Activated CD4-positive, alpha-beta T cell treated with anti-CD3 and anti-CD28 coated beads for 36 hours (primary cell): ENCODE measurements at places on chromosomes 2 and 18. TPM values are rescaled to one million over a fixed set of nuclear protein-coding genes. Genes with fewer than 3 reads are reported as not detected.

DNA sequence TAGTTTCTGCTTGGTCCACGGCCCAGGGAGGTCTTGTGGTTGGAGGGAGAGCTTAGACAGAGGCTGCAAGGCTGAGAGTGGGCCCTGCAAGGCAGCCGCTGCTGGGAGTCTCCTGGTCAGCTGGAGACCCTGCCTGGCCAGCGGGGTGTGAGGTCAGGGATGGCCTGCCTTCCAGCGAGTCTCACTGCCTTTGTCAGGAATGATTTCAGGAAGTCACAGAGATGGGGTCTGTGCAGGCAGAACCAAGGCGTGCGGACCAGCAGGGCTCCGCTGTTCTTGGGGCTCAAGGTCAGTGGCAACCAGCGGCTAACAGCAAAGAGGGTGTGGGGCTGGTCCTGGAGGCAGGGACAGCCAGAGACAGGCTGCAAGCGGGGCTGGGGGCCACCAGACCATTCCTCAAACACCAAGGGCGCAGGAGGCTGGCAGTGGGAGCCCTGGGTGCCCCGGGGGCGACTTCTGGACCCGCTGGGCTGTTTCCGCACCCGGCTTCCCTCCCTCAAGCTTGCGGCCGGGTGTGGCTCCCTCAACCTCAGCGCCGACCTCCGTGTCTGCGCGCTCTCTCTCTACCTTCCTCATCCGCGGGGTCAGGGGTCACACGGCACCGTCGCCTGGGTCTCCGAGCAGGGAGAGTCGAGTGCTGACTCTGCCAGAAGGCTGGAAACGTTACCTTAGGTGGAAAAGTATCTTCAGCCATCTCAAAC lies 124.5 kb upstream of the CTDP1 start:
- no peaks in the 10 kb centered on the region for H3K36me3 ChIP-seq
- H3K4me3 ChIP-seq: no peak overlapping the region
- no peak overlapping the region for H3K27ac ChIP-seq
- H3K27me3 ChIP-seq: no peaks in the 10 kb centered on the region
- no peaks in the 10 kb centered on the region for H3K4me1 ChIP-seq

DNA sequence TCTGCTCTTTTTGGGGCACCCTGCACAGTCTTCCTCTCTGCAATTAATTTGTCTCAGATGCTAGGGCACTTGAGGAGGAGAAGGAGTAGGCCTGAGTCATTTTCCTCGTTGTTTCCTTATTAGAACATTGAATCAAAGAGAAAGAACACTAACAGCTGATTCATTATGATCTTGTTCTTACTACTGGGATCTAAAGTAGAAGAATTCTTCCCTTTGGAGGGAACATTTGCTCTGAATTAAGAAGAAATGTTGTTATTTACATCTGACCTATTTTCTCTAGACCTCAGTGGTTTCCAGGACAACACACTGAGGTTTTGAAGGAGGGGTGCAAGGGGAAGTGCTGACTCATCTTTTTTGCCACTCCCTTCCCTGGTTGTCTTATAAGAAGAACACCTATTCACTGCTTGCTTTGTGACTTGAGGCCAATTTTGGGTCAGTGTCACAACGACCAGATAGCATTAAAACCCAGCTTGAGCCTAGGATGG lies 24.3 kb upstream of the STAT1 start:
- peaks cover 34% of the 10 kb centered on the region for H3K4me1 ChIP-seq
- no peak overlapping the region for H3K4me3 ChIP-seq
- peaks cover 42% of the 10 kb centered on the region for H3K36me3 ChIP-seq
- H3K27ac ChIP-seq: peak overlapping the region; percentile 44

Gene VWA3B
- not detected for total RNA-seq

- no peaks in the 10 kb centered on the region for H3K4me1 ChIP-seq
- H3K36me3 ChIP-seq: no peaks in the 10 kb centered on the region
- H3K27me3 ChIP-seq: no peaks in the 10 kb centered on the region
- H3K27ac ChIP-seq: no peak overlapping the region
- no peak for DNase-seq
- no peak overlapping the region for H3K4me3 ChIP-seq
These were observed 7.3 kb upstream of the PELI1 start for GRCh38 chr2:64151476-64151875.

GRCh38 chr2:84674586-84674985 lies 158.3 kb downstream of the DNAH6 start:
- no peaks in the 10 kb centered on the region for H3K36me3 ChIP-seq
- no peak overlapping the region for H3K4me3 ChIP-seq
- H3K27me3 ChIP-seq: no peaks in the 10 kb centered on the region
- DNase-seq: no peak
- H3K4me1 ChIP-seq: peaks cover 20% of the 10 kb centered on the region

DNA sequence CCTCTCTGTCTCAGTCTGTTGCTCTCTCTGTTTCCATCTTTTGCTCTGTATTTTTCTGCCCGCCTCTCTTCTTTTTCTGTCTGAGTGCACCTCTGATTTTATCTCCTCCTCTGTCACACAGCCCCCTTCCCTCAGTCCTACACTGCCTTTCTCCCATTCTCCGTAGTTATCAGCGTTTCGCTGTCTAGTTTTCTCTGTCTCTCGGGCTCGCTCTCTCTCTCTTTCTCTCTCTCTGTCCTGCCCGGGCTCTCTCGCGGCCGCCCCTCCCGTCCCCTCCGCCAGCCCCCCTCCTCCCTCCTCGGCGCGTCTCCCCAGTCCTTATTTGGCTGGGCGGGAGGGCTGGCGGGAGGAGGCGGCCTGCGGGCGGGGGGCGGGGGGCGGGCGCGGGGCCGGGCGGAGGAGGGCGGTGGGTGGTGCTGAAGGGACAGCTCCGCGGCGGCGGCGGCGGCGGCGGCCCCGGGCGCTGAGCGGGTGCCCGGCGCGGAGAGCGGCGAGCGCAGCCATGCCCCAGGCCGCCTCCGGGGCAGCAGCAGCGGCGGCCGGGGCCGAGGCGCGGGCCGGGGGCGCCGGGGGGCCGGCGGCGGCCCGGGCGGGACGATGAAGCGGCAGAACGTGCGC lies at the start of gene KCNK3:
TSS of gene KCNK3 (plus strand) at position 444 of the 618 bp plus-strand sequence. CDS start at position 598, 154 bp downstream.
- peaks cover 3% of the 10 kb centered on the region for H3K4me1 ChIP-seq
- DNase-seq: peak; percentile 66
- H3K27me3 ChIP-seq: peaks cover 50% of the 10 kb centered on the region
- no peak within 1 kb of the TSS for H3K27ac ChIP-seq

- no peak overlapping the region for H3K4me3 ChIP-seq
- no peak for DNase-seq
- no peaks in the 10 kb centered on the region for H3K27me3 ChIP-seq
- no peak overlapping the region for H3K27ac ChIP-seq
- H3K36me3 ChIP-seq: no peaks in the 10 kb centered on the region
These were observed 35.9 kb upstream of the SP3 start for GRCh38 chr2:174001107-174001506.

Gene STARD6
- total RNA-seq: not detected

Gene NGEF
- total RNA-seq: 2.0 TPM

DNA sequence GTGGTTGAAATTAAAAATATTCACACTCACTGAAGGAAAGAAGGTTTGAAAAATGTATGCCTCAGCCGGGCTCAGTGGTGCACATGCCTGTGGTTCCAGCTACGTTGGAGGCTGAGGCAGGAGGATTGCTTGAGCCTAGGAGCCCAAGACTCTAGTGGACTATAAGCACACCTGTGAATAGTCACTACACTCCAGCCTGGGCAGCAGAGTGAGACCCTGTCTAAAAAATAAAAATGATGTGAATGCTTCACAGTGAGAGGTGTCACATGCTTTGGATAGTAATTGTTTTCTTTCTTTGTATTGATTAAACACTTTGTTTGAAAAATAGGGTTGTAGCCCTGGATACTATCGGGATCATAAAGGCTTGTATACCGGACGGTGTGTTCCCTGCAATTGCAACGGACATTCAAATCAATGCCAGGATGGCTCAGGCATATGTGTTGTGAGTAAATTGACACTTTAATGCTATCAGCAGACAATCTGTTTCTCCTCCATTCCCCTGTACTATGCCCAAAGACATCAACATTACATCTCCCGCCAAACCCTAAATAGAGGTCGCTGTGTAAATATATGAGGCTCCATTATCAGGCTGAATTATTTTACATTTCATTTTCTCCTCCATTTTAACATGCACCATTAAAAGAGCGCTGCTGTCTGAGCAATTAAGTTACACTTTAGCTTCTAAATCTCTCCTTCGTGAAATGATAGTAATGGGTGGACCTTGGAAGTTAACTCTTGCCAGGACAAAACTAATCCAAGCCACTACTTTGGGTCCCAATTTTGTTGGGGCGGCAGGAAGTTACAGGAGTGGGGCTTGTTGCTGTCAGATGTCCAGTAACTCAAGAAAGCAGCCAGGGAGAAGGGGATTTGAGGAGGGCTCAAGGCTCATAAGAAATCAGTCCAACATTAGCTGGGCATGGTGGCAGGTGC lies 138.3 kb upstream of the TTC39C start:
- no peaks in the 10 kb centered on the region for H3K36me3 ChIP-seq
- H3K27ac ChIP-seq: no peak overlapping the region
- H3K27me3 ChIP-seq: no peaks in the 10 kb centered on the region
- DNase-seq: no peak
- peaks cover 24% of the 10 kb centered on the region for H3K4me1 ChIP-seq

- H3K36me3 ChIP-seq: peaks cover 5% of the 10 kb centered on the region
- H3K27ac ChIP-seq: no peak overlapping the region
- no peak for DNase-seq
- H3K4me1 ChIP-seq: no peaks in the 10 kb centered on the region
- no peak overlapping the region for H3K4me3 ChIP-seq
These were observed 56.8 kb upstream of the TTN start for GRCh38 chr2:178863856-178864620.

DNA sequence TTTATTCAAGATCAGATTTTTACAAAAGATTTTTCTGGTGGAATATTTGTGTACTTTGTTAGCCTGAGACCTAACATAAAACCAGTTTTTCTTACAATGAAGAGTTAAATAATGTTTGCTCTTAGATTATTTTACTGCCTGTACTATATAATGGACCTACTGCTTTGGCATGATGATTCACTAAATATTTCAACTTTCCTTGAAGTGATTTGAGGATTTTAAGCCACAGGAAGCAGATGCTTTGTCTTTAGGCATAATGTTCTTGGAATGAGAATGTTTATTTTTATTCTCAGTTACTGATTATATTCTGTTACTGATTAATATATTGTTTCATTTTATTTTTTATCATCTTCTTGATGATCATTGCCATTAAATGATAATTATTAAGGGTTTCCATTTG lies 175.3 kb upstream of the LRP1B start:
- no peak overlapping the region for H3K27ac ChIP-seq
- DNase-seq: no peak
- H3K27me3 ChIP-seq: no peaks in the 10 kb centered on the region
- H3K4me1 ChIP-seq: no peaks in the 10 kb centered on the region
- no peak overlapping the region for H3K4me3 ChIP-seq

Gene CAPN13
- not detected for total RNA-seq

DNA sequence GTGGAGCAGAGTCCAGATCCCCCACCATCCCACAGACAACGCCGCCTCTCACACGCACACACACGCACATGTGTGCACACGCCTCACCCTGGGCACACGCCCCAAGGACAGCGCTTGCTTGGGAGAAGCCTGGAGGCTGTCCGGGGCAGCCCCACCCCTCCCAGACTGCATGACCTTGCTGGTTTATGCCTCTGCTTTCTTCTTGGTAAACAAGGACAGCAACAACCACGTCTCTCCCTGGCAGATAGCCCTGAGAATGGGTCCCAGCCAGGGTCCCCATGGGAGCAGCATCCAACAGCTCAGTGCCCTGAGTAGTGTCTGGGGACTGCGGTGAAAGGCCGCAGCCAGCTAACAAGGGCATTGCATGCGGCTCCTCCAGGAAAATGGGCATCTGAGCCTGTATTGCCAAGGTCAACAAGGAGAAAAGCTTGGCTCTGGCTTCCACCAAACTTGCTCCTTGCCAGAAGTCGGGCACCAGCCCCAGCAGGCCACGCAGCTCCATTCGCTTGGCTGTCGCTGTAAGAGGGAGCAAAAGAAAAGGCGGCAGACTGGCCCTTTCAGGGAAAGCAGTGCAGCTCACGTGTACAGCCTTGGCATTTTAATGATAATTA lies 234.6 kb downstream of the EIPR1 start:
- no peak overlapping the region for H3K4me3 ChIP-seq
- H3K27ac ChIP-seq: no peak overlapping the region
- no peaks in the 10 kb centered on the region for H3K36me3 ChIP-seq
- H3K27me3 ChIP-seq: no peaks in the 10 kb centered on the region
- H3K4me1 ChIP-seq: no peaks in the 10 kb centered on the region

Gene AQP12A
- not detected for total RNA-seq

DNA sequence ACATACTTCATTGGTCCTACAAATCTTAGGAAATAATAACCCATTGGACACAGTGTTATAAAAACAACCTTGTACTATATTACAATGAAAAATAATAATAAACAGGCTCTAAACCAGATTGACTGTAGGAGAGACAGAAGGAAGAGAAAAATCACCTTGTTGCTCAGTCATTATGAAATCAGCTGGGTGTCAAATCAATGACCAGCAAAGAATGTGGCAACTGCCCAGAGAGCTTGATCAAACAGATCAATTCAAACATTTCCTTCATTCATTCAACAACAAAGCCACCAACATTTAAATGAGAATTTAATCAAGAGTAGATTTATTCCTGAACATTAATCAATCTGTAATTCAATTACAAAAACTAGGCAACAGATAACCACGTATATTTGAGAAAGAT lies 671.9 kb upstream of the CHAC2 start:
- no peak overlapping the region for H3K4me3 ChIP-seq
- H3K36me3 ChIP-seq: no peaks in the 10 kb centered on the region
- no peaks in the 10 kb centered on the region for H3K4me1 ChIP-seq
- DNase-seq: no peak

Gene FSHR
- not detected for total RNA-seq

DNA sequence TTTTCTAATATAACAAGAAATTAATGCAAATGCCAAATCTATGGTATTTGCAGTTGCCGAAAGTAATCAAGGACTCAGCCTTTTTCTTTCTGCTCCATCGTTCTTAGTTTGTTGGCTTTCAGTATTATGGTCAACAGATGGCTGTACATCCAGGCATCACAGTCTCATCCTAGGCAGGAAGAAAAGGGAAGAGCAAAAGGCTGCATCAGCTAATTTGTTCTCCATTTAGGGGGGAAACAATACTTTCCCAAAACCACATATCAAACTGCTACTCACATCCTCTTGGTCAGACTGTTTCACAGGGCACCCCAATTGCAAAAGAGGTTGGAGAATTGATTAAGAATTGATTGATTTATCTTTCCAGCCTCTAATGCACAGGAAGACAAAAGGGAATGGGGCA lies 89.3 kb downstream of the MDH1 start:
- no peak for DNase-seq
- no peak overlapping the region for H3K27ac ChIP-seq
- H3K27me3 ChIP-seq: peaks cover 7% of the 10 kb centered on the region
- no peak overlapping the region for H3K4me3 ChIP-seq

DNA sequence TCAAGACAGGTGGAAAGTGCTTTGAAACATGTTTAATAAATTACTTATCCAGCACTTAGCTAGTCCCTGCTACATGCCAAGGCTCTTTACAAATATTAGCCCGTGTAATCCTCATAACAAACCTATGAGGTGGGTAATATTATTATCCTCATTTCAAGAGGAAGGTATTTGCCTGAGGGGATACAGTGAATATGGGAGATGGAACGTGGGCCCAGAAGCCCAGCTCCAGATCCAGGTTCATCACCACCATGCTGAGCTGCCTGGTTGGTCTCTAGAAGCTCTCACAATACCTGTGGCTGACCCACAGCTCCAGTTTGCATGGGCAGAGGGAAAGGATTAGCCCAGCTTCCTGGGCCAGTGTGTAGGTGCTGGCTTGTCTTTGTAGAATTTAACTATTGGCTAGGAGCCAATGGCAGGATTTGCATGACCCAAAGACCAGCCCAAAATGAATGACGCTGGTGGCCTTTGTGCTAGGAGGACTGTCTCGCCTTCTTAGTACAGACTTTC lies 61.6 kb upstream of the ATP8B1 start:
- H3K27me3 ChIP-seq: peaks cover 11% of the 10 kb centered on the region
- no peaks in the 10 kb centered on the region for H3K4me1 ChIP-seq
- no peak overlapping the region for H3K4me3 ChIP-seq
- H3K36me3 ChIP-seq: no peaks in the 10 kb centered on the region
